Stimulated activated CD8-positive, alpha-beta memory T cell treated with anti-CD3 and anti-CD28 coated beads, Interleukin-15, amount 100 ng/mL, for 24 hours (primary cell): ENCODE measurements at places on chromosomes 3 and 15.

- DNase-seq = no peak
These were observed 46.9 kb upstream of the SLC24A5 start for GRCh38 chr15:48073881-48074280.

- DNase-seq = no peak
These were observed 22.0 kb downstream of the CXCR6 start for GRCh38 chr3:45965253-45965652.

- no peak for DNase-seq
These were observed 6.2 kb downstream of the FRMD4B start for GRCh38 chr3:69379661-69380060.

GRCh38 chr3:158802409-158803268 is 785 bp downstream of the MFSD1 start:
- no peak for DNase-seq

GRCh38 chr15:84400820-84401219 is 165.2 kb downstream of the GOLGA6L4 start:
- no peak for DNase-seq

DNA sequence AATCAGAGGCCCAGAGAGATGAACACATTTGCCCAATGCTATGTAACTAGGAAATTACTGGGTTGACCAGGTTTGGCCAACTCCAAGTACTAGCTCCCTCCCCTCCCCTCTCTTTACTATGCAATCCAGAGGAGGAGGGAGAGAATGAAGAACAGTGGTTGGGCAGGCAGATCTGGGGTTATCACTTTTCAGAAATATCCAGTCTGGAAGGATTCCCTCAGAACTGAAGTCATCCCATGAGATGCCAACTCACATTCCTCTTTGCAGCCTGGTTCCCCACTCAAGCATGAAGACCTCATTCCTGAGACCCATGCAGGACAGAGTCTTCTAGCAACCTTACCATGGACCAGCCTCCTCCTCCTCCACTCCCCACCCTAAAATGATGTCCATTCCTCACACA is 201.1 kb downstream of the TLE3 start:
- no peak for DNase-seq

DNA sequence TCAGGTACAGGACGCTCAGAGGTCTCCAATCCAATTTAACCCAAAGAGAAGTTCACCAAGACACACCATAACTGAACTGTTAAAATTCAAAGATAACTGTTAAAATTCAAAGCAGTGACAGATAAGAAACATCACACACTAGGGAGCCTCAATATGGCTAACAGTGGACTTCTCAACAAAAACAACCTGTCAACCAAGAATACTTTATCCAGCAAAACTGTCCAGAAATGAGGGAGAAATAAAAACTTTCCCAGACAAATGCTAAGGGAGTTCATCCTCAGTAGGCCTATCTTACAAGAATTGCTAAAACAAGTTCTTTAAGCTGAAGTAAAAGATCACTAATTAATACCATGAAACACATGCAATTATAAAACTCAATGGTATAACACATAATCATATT is 36.3 kb upstream of the MYLK start:
- no peak for DNase-seq

- DNase-seq = no peak
These were observed 38.6 kb upstream of the RAB6B start for GRCh38 chr3:133934073-133934970.

DNA sequence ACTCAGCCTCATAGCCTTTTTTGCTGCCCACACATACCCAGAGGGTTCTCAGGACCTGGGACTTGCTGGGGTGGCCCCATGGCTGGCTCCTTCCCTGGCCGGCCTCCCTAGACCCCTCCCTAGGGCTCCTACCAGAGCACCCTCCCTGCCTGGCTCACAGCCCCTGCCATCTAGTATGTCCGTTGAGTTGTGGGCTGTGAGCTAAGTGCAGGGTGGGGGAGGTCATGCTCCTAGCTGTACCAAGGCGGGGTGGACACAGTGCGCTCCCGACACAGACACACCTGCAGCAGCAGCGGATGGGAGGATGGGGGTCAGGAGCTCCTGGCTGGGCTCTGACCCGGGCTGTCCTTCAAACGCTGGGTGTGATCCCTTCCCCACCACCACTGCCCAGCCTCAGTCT is 41.6 kb downstream of the HMCES start:
- no peak for DNase-seq

GRCh38 chr3:43959498-43960447 is 269.0 kb downstream of the ABHD5 start:
- DNase-seq = no peak

GRCh38 chr3:187677604-187678003 is 7.4 kb upstream of the SST start:
- DNase-seq = no peak

- no peak for DNase-seq
These were observed 169.3 kb downstream of the GBE1 start for GRCh38 chr3:81592101-81592500.

DNA sequence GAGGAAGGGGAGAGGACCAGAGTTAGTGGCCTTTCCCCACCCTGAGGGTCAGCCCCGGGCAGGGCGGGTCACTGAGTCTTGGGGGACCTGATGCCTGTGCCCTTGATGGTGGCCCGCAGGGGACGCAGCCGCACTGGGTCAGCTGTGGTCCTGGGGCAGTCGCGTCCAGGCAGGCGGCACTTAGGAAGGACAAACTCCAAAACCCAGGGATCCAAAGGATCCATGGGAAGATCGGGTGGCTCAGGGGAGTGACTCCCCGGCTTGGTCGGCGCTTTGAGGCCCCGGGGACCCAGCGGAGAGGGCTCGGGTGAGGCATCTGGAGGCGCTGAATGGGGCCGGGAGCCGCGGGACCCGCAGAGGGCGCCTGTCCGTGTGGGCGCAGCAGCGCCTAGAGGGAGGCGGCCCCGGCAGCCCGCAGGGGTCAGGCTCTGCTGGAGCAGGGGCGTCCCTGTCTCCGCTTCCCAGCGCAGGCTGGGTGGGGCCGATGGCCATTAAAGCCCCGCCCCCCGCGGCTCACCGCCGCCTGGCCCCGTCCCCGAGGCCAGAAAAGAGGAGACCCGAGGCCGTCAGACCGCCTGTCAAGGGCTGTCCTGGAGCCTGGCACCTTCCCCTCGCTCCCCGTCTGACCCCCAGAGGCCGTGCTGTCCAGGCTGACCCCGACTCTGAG is 17.5 kb downstream of the CIDEC start:
- no peak for DNase-seq

DNA sequence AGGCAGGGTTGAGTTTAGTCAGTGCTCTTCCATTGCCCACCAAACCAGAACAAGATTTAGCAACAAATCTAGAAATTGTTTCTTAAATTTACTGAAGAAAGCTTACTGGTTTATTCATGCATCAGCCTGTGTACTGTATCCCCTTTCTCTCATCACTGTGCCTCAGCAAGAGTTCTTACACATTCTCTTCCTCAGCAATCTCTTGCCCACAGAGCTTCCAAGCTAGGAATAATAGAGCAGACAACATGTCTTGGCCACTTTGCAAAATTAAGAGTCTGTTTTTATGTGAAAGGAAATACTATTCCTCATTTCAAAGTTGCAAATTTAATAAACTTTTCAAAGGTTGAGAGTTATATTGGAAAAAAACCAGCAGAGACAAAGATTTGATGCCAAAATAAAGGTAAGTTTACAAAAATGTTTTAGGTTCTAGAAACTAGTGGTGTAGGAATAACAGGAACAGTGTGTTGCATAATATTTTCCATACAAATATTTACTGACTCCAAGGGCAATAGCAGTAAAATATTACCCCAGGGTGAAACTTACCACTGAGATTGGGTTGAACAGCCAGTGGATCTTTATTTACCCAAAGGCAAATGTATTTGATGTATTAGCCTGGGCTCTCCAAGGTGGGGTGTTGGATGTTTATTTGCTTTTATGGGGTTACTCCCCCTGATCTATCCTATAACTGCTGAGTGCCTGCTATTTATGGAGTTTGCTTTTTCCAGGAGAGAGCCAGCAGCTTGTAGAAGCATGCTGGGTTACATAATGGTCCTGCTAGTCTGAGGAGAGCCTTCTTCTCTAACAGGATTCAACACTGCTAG is 276.7 kb downstream of the ADAMTSL3 start:
- DNase-seq = no peak

DNA sequence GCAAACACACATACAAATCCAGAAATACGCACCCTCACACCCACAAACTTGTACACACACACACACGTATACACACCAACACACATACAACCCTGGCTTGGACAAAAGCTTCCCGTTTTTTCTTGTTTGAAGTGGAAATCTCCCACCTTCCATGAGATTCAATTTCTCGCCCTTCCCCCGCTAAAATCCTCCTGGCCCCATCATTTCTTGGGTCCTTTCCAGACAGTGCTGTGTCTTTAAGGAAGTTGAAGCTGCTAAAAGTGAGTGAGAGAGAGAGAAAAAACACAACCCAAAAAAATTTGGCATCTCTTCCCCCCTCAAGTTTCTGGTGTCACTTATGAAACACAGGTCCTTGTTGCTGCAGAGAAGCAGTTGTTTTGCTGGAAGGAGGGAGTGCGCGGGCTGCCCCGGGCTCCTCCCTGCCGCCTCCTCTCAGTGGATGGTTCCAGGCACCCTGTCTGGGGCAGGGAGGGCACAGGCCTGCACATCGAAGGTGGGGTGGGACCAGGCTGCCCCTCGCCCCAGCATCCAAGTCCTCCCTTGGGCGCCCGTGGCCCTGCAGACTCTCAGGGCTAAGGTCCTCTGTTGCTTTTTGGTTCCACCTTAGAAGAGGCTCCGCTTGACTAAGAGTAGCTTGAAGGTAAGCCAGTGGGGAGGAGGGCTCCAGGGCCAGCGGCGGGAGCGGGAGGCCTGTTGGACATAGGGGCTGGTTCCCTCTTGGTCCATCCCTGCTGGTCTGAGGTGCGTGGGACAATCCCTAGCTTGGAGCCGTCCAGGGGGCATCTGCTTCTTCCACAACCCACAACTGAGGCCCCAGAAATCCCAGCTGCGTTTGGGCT is at the start of gene ISLR:
Gene ISLR (plus strand): TSS at position 331 of the 839 bp plus-strand sequence. CDS start 1,149 bp downstream, outside the sequence.
- no peak for DNase-seq

DNA sequence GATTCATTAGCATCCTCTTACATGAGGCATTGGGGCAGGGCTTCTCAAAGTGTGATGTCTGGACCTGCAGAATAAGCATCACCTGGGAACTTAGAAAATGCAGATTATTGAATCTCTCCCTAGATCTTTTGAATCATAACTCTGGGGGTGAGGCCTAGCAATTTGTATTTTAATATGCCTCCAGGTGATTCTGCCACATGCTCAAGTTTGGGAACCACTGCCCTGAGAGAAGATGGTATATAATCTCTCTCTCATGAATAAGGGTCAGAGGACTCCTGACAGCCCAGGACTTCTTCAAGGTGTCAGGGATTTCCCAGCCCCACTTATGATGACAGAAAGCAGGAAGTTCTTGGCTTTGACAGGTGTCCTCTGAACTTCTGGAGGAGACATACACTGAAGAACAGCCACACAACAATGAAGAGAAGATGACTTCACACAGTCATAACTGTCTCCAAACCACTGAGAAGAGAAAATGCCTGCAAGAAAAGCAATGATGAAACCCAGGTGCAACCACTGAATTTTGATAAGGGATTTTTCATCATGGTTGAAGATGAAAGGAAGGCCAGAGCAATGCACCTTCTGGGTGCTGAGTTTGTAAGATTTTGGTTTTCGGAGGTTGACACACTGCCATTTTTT is 211.9 kb upstream of the MRPL3 start:
- DNase-seq = no peak

DNA sequence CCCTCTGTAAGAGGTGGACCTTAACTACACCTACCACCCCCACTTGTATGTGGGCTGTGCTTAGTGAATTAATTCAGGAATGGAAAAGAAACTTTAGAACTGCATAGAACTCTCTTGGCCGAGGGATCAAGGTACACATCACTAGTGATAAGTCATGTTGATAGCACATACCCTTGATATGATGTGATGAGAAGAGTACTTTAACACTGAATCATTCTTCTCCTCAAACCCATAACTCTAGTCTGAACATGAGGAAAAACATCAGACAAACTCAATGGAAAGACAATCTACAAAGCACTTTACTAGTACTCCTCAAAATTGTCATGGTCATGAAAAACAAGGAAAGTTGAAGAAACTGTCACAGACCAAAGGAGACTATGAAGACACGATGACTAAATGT is 87.6 kb downstream of the P2RY1 start:
- no peak for DNase-seq
